ENCODE measurements at places on chromosomes 5 and 9. TPM values are rescaled to one million over a fixed set of nuclear protein-coding genes. Genes with fewer than 3 reads are reported as not detected.

DNA sequence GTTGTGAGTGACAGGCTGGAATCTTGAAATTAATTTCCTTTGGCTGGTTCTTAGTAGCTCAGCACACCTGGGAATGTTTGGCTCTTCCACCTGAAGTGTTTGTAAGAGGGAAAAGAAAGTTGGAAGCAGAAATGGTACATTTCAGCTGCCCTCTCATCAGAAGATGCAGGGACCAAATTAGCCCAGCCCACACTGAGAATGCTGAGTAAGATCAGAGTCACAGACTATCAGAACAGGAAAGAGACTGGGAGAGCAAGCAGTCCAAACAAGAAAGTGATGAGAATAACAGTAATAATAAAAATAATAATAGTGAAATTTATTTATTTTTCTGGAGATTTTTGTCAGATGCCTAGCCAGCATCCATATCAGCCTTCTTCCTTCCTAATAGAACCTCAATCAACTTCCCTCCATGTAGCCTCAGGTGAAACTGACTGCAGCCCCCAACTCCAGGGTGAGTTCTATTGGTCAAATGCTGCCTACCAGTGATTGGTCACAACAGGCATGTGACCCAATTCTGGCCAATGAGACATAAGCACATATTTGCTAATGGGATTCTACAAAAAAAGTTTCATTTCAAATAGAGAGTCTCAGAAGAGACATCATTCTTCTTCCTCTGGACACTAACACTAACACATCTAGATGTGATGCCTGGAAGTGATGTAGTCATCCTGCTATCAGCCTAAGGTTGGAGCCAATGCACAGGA is 31.2 kb upstream of the ADRA1B start:
- DNase-seq, result no peak

- no peak for DNase-seq
Measured at GRCh38 chr5:5499442-5499841, 77.0 kb downstream of the ICE1 start.

DNA sequence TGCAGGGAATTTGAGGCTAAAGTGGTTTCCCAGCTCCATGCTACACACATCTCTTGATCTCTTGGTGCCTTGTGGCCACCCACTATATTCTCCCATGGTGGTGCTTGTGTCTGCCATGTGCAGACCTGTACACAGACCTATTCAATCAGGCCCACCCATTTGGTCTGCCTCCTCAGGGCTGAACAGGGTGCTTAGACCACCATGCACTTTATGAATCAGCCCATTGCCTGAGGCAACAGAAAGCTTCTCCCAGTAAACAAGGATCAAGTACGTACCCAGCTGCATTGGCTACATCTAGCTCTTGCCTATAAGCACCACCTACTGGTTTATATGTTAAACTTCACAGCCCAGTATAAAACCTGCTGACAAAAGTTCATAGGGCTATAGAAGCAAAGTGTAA is 664.3 kb upstream of the EDIL3 start:
- DNase-seq, result no peak

DNA sequence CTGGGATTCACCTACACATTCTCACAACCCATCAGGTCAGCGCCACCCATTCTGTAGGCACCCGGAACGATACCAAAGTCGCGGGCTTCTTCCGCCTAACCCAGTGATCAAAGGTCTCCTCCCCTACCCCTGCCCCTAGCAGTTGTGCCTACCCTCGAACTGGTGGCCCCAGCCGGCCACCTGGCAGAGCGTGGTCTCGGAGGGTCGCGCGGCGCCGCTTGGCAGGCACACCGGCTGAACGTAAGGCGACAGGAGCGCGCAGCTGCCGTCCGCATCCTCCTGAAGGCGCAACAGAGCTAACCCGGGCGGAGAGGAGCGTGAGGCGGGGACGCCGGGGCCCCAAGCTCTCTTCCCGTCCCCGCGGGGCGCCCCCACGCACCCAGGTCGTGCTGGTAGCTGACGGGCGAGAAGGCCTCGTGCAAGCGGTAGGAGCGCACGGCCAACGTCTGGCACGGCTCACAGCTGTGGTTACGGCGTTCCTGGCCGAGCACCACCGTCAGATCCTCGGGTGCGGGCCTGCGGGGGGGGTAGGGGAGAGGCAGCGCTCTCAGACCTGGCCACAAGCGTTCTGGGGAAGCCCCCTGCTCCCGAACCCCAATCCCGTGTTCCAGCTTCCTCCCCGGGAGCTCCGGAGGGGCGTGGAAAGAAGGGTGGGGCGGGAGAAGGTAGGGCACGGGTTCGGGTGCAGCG is 2.8 kb upstream of the PFN3 start:
- no peak for DNase-seq

GRCh38 chr5:120510098-120510637 is 46.1 kb downstream of the PRR16 start:
- no peak for DNase-seq

Gene MELK
- 0.44 TPM for polyA plus RNA-seq

Gene SURF1
- polyA plus RNA-seq, result 77.9 TPM

DNA sequence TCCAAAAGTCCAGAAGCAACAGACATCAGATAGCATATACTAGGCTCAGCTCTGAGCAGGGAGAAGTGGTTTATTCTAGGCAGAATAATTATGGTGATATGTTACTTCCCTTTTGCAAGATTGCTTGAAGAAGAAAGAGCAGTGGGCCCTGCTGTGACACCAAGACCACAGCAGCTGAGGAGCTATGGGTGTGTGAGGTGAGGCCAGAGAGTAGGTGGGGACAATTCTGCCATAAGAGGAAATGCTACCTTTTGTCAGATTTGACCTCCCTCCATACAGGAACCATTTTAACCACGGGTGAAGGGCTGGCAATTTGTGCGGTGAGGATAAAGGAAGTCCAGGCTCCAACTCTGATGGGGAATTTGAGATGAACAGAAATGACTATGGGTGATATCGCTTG is 51.3 kb downstream of the TNFSF15 start:
- no peak for DNase-seq

- no peak for DNase-seq
Measured at GRCh38 chr9:4371108-4371507, 71.2 kb upstream of the GLIS3 start.

DNA sequence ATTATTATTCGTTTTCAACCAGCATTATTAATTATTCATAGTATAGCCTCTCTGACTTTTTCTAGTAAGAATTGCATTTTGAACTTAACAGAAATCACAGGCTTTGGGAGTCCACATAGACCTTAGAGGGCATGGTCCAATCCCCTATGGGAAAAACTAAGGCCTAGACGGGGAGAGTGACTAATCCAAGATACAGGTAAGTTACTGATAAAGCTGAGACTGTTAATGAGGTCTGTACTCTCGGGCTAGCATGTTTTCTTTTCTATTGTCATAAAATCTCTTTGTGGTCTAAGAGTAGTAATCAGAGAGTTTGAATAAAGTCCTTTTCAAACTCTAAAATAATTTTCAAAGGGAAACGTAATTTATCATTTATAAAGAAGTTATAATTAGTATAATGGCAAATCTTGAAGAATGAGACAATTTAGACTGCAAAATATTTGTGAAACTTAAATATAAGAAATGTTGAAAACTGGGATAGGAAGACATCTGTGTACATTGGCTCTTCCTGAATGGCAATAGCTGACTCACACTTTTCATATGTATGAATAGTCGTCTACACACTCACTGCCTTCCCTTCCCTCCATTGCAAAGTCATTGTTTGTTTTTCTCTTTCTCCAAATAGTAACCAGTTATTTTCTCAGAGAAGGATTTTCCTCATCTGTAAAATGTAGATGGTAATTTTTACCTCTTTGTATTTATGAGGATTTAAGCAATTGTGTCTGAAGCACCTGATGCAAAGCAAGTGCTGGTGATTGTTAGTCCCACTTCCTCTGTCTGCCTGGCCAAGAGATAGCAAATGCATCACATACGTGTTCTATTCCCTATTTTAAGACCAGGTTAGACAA is 207.9 kb upstream of the CD180 start:
- no peak for DNase-seq

Gene LCN10
- polyA plus RNA-seq, result 11.3 TPM

- no peak for DNase-seq
Measured at GRCh38 chr5:143040622-143041021, 270.4 kb downstream of the ARHGAP26 start.

GRCh38 chr9:90420768-90421513 is 221.7 kb downstream of the DIRAS2 start:
- DNase-seq, result no peak

GRCh38 chr9:36603006-36603405 is 30.3 kb downstream of the MELK start:
- no peak for DNase-seq

- no peak for DNase-seq
Measured at GRCh38 chr5:12292610-12293204, 388.5 kb upstream of the CTNND2 start.

DNA sequence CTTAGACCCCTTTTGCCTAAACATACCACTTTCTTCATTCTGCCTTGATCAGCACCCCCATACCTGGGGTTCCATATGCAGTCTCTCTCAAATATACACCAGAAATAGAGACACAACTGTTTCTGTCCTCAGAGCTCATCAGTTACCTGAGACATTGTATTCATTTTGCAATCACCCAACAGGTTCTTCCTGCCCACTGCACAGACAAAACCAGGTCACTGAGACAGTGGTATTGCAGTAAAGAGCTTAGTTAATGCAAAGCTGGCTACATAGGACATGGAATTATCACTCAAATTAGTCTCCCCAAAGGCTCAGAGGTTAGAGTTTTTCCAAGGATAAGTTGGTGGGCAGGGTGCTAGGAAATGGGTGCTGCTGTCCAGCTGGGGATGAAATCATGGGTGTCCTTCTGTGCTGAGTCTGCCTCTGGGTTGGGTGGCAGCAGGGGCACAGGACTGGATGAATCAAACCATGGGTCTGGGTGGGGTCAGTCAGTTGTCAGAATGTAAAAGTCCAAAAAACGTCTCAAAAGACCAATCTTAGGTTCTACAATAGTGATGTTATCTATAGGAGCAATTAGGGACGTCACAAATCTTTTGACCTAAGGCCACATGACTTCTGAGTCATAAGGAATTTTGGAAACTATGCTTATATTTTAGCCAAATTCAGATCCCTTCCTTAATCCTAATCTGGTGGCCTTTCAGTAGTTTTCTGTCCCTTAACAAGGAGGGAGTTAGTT is 41.0 kb downstream of the KCNV2 start:
- DNase-seq, result no peak

Gene RMRP
- polyA plus RNA-seq, result not detected

Gene KCNV2
- not detected for polyA plus RNA-seq

GRCh38 chr5:133109655-133110483 is 58.1 kb downstream of the HSPA4 start:
- no peak for DNase-seq
